ENCODE measurements at places on chromosomes 12 and 14. TPM values are rescaled to one million over a fixed set of nuclear protein-coding genes. Genes with fewer than 3 reads are reported as not detected.

The ZDHHC22 gene
- total RNA-seq: not detected

The DTD2 gene
- 16.5 TPM for total RNA-seq

The MAP1LC3B2 gene
- total RNA-seq: not detected

DNA sequence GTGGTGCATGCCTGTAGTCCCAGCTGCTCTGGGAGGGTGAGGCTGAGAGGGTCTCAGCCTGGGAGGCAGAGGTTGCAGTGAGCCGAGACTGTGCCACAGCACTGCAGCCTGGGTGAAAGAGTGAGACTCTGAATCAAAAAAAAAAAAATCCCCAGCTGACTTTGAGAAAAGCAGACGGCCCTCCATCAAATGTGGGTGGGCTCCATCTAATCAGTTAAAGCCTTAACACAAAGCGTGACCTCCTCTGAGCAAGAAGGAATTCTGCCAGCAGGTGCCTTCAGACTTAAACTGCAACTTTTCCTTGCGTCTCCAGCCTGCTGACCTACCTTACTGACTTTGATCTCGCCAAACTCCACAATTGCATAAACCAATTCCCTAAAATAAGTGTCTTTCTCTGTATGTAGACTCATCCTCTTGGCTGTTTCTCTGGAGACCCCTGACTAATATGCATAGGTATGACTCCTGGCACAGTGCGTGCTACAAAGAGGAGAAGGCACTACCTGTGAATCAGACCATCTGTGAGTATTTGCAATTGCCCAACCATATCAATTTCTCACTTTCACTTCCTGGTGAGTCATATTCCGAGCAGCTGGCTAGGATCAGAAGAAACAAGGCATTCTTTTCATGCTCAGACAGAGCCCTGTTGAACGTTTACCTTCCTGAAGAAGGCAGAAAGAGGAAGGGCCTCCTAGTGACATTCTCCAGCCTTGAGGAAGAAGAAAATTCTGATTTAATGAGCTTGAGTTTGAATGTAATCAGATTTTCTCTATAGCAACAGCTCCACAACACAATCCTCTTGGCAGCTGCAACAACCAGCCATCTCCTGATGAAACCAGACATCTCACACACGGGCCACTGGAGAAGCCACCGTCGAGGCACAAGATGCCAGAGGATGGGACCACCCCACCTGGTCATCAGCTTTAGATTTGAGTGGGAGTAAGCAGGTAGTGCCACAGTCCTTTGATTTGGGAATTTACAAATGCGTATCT is 54.3 kb downstream of the CLMN start:
- no peak for DNase-seq

GRCh38 chr12:18296909-18297280 is 35.6 kb downstream of the PIK3C2G start:
- no peak for DNase-seq

GRCh38 chr12:5808981-5809380 is 136.1 kb downstream of the ANO2 start:
- no peak for DNase-seq

GRCh38 chr12:26298785-26299621 is 103.6 kb downstream of the SSPN start:
- no peak for DNase-seq
